ENCODE measurements at places on chromosomes 12 and 14. TPM values are rescaled to one million over a fixed set of nuclear protein-coding genes. Genes with fewer than 3 reads are reported as not detected.

Gene NPFF
- not detected for total RNA-seq

Gene MSRB3
- 63.7 TPM for total RNA-seq

Gene ANO4
- total RNA-seq = 0.12 TPM

Gene WDHD1
- total RNA-seq = 22.5 TPM

Gene RCOR1
- total RNA-seq = 31.8 TPM

Gene COX14
- 40.3 TPM for total RNA-seq

Measured in endothelial cell of umbilical vein (primary cell).